Type B pancreatic cell (in vitro differentiated cells): ENCODE measurements at places on chromosomes 5 and 9. TPM values are rescaled to one million over a fixed set of nuclear protein-coding genes. Genes with fewer than 3 reads are reported as not detected.

C6 gene
- 1.2 and 2.3 TPM in 2 replicates for total RNA-seq

DNA sequence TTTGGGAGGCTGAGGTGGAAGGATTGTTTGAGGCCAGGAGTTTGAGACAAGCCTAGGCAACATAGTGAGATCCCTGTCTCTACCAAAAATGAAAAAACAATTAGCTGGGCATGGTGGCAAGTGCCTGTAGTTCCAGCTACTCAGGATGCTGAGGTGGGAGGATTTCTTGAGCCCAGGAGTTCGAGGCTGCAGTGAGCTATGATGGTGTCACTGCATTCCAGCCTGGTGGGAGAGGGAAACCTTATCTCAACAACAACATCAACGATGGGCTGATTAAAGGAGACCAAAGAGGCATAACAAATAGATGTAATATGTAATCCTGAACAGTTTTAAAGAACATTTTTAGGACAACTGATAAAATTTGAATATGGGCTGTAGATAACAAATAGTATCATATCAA, 34.2 kb upstream of the PANK3 start:
- no peak for DNase-seq
- H3K4me3 ChIP-seq = no peak overlapping the region
- no peaks in the 10 kb centered on the region for H3K27me3 ChIP-seq
- peak overlapping the region; percentile 14 for H3K27ac ChIP-seq
- H3K4me1 ChIP-seq = peaks cover 25% of the 10 kb centered on the region

GRCh38 chr5:60177596-60177995, 284.1 kb upstream of the PDE4D start:
- no peak overlapping the region for H3K27ac ChIP-seq
- DNase-seq = no peak
- H3K27me3 ChIP-seq = no peaks in the 10 kb centered on the region
- no peaks in the 10 kb centered on the region for H3K36me3 ChIP-seq
- no peak overlapping the region for H3K4me3 ChIP-seq

TBC1D13 gene
- 29.0 and 33.5 TPM in 2 replicates for total RNA-seq

- no peak for DNase-seq
- no peaks in the 10 kb centered on the region for H3K36me3 ChIP-seq
- no peak overlapping the region for H3K4me3 ChIP-seq
- H3K27me3 ChIP-seq = no peaks in the 10 kb centered on the region
Observed at GRCh38 chr5:91206734-91207133, 176.4 kb downstream of the ARRDC3 start.

DNA sequence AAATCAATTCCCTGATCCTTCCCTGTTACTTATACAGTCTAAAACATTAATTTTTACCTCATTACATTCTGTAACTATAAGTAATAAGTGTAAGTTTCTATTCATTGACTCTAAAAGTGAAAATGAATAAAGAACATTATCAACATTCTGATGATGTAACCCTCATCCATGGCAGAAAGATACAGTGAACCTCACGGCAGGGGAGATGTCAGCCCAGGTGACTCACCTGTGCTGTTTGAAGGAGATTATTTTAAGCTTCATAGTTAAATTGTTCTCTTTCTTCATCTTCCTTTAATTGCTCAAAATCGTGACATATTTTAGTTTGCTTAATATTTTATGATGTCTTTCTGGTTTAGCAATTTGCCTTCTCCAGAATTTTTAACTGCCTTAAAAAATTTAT, 268.1 kb downstream of the FSTL4 start:
- H3K36me3 ChIP-seq = no peaks in the 10 kb centered on the region
- H3K27me3 ChIP-seq = peaks cover 4% of the 10 kb centered on the region
- H3K4me1 ChIP-seq = peaks cover 6% of the 10 kb centered on the region
- H3K4me3 ChIP-seq = no peak overlapping the region
- H3K27ac ChIP-seq = no peak overlapping the region
- no peak for DNase-seq

TJP2 gene
- total RNA-seq = 85.2 and 187 TPM in 2 replicates

GRCh38 chr5:8869932-8870331, 675.9 kb downstream of the SEMA5A start:
- DNase-seq = no peak
- no peak overlapping the region for H3K27ac ChIP-seq
- no peak overlapping the region for H3K4me3 ChIP-seq
- H3K27me3 ChIP-seq = peaks cover 29% of the 10 kb centered on the region

DNA sequence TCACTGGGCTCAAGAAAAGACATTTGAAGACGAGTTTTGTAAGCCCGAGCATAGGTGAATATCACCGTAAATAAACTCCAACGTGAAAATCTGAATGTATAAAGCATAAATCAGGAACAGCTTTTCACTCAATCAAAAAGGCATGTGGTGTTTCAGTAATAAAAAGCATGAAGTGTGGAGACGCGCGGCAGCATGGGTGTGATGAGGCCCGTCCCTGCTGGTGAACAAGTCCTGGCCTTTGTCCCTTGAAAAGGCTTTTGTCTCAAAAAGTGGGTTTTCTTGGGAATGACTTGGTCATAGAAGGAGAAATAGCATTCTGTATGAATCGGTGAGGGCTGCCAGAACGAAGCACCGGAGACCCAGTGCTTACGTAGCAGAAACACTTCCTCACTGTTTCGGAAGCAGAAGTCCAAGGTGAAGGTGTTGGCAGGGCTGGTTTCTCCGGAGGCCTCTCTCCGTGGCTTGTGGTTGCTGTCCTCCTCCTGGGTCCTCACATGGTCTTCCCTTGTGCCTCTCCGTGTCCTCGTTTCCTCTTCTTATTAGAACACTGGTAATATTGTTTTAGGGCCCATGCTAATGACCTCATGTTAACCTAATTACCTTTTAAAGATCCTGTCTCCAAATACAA, 24.9 kb downstream of the ROPN1L start:
- no peaks in the 10 kb centered on the region for H3K36me3 ChIP-seq
- no peak for DNase-seq
- no peak overlapping the region for H3K4me3 ChIP-seq
- H3K27me3 ChIP-seq = peaks cover 2% of the 10 kb centered on the region

GRCh38 chr5:145118127-145118526, 717.0 kb downstream of the PRELID2 start:
- H3K27me3 ChIP-seq = peaks cover 6% of the 10 kb centered on the region
- H3K4me1 ChIP-seq = no peaks in the 10 kb centered on the region
- H3K27ac ChIP-seq = no peak overlapping the region
- DNase-seq = no peak
- no peaks in the 10 kb centered on the region for H3K36me3 ChIP-seq
- no peak overlapping the region for H3K4me3 ChIP-seq

SH3RF2 gene
- 11.2 and 20.8 TPM in 2 replicates for total RNA-seq

POU5F2 gene
- total RNA-seq = 0.29 and 0.51 TPM in 2 replicates

SHC3 gene
- total RNA-seq = 4.8 and 5.3 TPM in 2 replicates

DNA sequence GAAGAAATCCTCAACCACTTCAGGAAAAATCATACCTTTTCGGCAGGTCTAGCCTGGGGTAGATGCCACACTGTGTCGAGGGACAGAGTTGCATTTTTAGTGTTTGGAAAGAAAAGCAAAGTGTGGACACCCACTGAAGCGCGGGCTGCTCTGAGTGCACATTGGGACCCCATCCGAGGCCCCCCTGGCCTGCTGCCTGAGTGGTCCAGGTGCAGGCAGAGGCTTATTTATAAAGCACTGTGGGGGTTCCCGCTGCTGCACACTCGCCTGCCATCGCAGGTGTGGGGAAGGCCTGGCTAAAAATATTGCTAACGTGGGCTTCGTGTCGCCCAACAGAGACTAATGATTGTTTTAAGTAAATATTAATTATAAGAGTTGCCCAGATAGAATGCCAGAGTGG, 119.4 kb downstream of the CRB2 start:
- no peaks in the 10 kb centered on the region for H3K36me3 ChIP-seq
- H3K27me3 ChIP-seq = no peaks in the 10 kb centered on the region
- H3K27ac ChIP-seq = no peak overlapping the region

DNA sequence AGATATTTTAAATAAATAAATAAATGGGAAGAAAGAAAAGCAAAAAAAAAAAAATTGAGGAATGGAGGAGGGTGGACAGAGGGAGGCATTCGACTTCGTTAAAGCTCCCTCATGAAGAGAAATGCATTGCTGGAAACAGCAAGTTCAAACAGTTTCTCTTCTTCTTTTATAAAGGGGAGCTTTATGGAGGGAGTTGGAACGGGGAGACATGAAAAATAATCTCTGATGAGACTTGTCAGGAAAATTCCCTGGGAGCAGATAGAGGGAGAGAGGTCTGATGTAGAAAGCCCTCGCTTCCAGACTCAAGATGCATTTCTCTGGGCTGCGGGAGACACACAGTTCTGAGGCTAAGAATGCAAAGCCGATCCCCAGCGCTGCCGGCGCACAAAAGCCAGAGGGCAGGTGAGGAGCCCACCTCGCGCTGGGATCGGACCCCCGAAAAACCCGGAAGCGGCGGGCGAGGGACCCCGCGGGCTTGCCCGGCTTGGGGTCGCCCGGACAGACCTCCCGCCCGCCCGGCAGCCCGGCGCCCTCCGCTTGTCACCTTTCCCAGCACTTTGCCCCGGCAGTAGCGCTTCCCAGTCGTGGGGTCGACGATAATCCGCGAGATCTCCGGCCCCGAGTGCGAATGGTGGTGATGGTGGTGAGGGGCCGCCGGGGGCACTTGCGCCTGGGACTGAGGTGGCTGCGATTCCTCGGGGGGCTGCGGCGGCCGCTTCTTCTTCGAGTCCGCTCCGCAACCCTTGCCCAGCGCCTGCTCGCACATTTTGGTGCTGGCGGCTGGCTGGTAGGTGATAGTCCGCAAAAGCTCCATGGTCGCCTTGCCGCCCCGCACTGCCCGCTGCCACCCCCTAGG, 512 bp downstream of the PLK2 start:
- H3K27ac ChIP-seq = peak overlapping the region; percentile 97
- peaks cover 37% of the 10 kb centered on the region for H3K4me1 ChIP-seq
- no peak for DNase-seq
- peak overlapping the region; percentile 97 for H3K4me3 ChIP-seq
